ENCODE measurements at places on chromosomes 12 and 14.

- DNase-seq, result no peak
Measured at GRCh38 chr12:95774311-95775045, 16.1 kb downstream of the NTN4 start.

GRCh38 chr12:65607401-65607841, 216.9 kb upstream of the HMGA2 start:
- DNase-seq, result no peak

GRCh38 chr12:129393357-129393937, 510.4 kb downstream of the TMEM132D start:
- no peak for DNase-seq

DNA sequence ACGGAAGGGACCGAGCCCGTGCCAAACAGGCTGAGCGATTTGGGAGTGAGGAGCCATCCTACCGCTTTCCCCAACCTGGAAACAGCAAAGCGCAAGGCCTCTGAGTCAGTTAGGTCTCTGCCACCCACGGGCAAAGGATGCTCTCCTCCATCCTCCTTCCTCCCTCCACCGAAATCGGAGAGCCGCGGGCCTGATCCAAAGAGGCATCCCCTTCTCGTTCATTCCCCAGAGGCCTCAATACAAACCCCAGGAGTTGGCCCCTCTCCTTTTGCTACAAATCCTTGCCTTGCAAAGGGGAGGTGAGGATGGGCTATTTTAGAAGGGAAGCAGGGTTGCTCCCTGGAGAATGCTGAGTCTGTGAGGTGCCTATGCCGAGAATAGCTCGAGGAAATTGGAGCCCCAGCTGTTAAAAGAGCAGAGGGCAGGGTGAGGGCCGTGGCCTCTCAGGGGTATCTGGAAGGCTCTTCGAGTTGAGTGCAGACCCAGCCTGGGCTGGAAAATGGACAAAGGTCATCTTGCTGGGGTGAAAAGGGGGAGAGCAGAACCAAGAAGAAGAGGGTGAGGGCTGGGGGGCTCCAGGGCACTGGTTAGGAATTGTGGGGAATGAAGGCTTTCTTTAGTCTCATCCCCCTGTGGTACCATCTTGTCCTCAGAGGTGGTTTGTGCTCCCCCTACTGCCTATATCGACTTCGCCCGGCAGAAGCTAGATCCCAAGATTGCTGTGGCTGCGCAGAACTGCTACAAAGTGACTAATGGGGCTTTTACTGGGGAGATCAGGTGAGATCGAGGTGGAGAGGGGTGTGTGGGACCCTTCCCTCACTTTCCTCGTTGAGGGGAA, 1.1 kb downstream of the TPI1 start:
- DNase-seq, result no peak

GRCh38 chr12:68469113-68469512, 137.0 kb upstream of the MDM1 start:
- DNase-seq, result no peak

- no peak for DNase-seq
Measured at GRCh38 chr14:44961151-44961553, 595 bp downstream of the KLHL28 start.

DNA sequence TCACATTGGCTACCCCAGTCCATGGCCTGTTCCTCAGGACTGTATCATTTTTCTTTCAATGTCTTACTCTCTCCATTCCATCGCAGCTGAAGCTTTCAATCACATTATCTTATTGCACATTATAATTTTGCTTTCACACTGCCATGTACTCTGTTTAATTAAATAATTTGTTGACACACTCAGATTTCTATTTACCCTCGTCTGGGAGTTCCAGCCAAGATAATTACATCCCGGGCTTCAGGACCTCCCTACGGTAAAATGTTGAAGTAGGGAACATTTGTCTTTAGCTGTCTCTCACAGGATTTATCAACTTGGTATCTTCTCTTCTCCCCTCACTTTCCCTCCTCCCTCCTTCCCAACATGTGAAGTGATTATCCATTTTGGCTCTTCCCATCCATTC, 177.2 kb upstream of the RASSF8 start:
- no peak for DNase-seq

- no peak for DNase-seq
Measured at GRCh38 chr14:32724867-32725471, 213.7 kb upstream of the NPAS3 start.

- no peak for DNase-seq
Measured at GRCh38 chr12:115891556-115892164, 385.8 kb downstream of the MED13L start.

DNA sequence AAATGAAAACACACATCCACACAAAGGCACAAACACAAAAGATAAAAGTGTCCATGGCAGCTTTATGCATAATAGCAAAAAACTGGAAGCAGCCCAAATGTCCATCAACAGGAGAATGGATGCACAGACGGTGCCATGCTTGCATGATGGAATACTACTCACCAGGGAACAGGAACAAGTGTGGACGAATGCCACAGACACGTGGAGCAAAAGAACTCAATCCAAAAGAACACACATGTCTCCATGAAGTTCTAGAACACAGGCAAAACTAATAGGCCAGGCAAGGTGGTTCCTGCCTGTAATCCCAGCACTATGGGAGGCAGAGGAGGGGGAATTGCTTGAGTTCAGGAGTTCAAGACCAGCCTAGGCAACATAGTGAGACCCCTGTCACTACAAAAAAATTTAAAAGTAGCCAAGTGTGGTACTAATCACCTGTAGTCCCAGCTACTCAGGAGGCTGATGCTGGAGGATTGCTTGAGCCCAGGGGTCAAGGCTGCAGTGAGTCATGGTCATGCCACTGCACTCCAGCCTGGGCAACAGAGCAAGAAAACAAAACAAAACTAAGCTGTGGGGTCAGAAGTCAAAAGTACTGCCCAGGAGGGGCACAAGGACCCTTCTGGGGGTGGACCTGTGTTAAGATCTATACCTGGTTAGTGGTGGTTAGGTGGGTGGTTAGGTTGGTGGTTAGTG, 7.3 kb upstream of the TMEM119 start:
- DNase-seq, result no peak
